ENCODE measurements at places on chromosomes 7 and 10.
A peak's percentile ranks its signal among the peaks of the same experiment; 100 is the strongest.

DNA sequence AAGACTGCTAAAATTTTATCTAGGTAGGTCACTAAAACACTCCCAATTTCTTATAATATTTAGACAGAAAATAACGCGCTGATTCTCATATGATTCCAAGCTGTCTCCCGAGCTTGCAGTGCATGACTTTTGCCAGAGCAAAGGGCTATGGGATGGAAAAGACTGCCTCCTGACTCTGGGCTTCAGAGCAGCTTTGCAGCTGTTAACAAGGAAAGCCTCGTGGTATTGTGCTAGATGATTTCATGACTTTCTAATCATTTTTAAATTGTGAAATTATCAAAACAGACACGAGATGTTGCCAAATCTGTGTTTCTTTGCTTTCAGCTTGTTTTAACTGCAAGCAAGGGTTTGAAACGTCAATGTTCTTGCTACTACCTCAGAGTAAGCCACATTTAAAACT is 238.3 kb downstream of the AGMO start:
- no peak for DNase-seq

GRCh38 chr7:116399819-116400218 is 99.7 kb upstream of the CAV2 start:
- DNase-seq = no peak

- no peak for DNase-seq
Measured at GRCh38 chr7:131722371-131722770, 165.9 kb upstream of the PODXL start.

DNA sequence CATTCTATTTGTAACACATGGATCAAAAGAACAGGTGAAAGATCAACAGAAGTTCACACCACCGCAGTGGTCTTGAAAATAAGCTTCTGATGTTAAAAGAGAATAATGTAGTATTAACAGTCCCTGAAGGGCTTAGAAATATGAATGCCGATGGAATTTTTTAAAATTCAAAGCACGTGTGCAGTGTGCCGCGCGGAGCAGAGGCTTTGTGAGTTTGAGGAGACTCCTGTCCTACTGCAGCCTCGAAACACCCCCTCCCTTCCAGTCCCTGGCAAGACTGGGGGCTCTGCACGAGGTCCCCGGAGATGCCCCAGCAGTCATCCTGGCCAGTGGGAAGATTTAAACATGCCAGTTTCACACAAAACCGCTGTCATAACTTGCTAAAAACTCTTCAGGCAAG is 196.6 kb downstream of the DIP2C start:
- DNase-seq = no peak

- DNase-seq = peak; percentile 93
Measured at GRCh38 chr10:72260239-72260975, 13.3 kb upstream of the DDIT4 start.

Data from head of caudate nucleus (tissue), 42 donors.